A549 treated with CpdA at 1 μM for 4 hours (cell line): ENCODE measurements at places on chromosomes 1 and 21. TPM values are rescaled to one million over a fixed set of nuclear protein-coding genes. Genes with fewer than 3 reads are reported as not detected.

The TNFRSF25 gene
- 2.3 to 4.6 TPM (median 3.8 TPM) in 5 replicates for total RNA-seq

The DENND2D gene
- 1.1 to 1.6 TPM (median 1.5 TPM) in 5 replicates for total RNA-seq

The FMO4 gene
- total RNA-seq, result 0.44 to 0.86 TPM (median 0.57 TPM) in 5 replicates

The SAMD11 gene
- total RNA-seq, result 14.4 to 35.3 TPM (median 31.0 TPM) in 5 replicates

The NECTIN4 gene
- total RNA-seq, result 1.2 to 2.2 TPM (median 1.3 TPM) in 5 replicates
